Gastrocnemius medialis (tissue), 4 donors: ENCODE measurements at places on chromosomes 1 and 21. TPM values are rescaled to one million over a fixed set of nuclear protein-coding genes. Genes with fewer than 3 reads are reported as not detected.

ZNF670 gene
- 0.56 TPM for total RNA-seq

PTGER3 gene
- not detected for total RNA-seq

DNA sequence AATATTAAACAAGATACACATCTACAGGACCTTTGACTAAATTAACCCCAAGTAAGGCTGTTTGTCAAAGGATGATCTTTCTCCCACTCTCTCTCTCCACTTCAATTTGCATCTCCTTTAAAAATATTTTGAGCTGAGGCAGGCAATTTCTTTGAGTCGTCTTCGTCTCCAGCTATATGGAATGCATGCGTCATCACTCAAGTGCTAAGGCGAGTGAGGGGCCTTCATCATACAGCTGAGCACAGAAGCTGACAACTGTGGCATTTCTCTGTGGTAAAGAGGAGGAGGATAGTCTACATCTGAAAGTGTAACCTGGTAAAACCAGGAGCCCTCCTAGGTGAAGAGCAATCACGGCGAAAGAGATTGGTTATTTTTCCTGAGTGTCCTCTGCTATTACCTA, 7.6 kb downstream of the EPHX4 start:
- no peaks in the 10 kb centered on the region for H3K4me1 ChIP-seq
- H3K36me3 ChIP-seq, result no peaks in the 10 kb centered on the region
- H3K27me3 ChIP-seq, result no peaks in the 10 kb centered on the region
- no peak overlapping the region for H3K27ac ChIP-seq

- no peak overlapping the region for H3K4me3 ChIP-seq
- H3K27me3 ChIP-seq, result no peaks in the 10 kb centered on the region
- H3K4me1 ChIP-seq, result peaks cover 8% of the 10 kb centered on the region
- H3K36me3 ChIP-seq, result no peaks in the 10 kb centered on the region
Observed at GRCh38 chr1:31790641-31791091, 25.2 kb downstream of the SPOCD1 start.

- no peaks in the 10 kb centered on the region for H3K27me3 ChIP-seq
- H3K27ac ChIP-seq, result no peak overlapping the region
- H3K4me1 ChIP-seq, result no peaks in the 10 kb centered on the region
- no peak for DNase-seq
Observed at GRCh38 chr1:233261206-233261605, 34.3 kb downstream of the PCNX2 start.

- H3K4me3 ChIP-seq, result no peak overlapping the region
- H3K4me1 ChIP-seq, result peaks cover 18% of the 10 kb centered on the region
- no peaks in the 10 kb centered on the region for H3K27me3 ChIP-seq
- peak overlapping the region; percentile 26 for H3K27ac ChIP-seq
Observed at GRCh38 chr1:207918011-207918410, 7.1 kb upstream of the CD34 start.

- H3K4me3 ChIP-seq, result no peak overlapping the region
- no peaks in the 10 kb centered on the region for H3K36me3 ChIP-seq
- no peak overlapping the region for H3K27ac ChIP-seq
- DNase-seq, result no peak
Observed at GRCh38 chr1:183159960-183160359, 26.1 kb upstream of the LAMC2 start.

DNA sequence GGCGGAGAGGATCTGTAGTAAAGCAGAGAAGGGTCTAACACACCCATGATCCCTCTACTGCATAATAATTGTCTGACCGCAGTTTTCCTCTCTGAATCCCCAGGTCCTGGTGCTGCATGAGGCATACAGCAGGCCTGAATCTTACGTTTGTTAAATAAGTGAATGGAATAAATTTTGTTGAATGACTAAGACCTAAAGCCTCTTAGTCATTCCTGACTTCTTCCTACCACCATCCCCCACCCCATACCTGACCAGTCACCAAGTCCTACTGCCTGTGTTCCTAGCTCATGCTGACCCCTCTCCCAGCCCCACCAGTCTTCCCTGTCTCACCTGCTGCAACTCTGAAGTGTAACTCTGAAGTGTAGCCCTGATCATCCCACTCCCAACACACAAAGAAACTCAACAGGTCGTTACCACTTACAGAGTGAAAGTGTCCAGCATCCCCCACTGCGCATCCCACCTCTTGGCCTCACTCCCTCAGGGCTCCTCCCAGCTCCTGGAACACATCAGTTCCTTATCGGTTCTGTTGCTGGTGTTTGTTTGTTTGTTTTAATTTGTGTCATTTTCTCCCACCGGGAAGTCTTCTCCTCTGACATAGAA, 9.7 kb downstream of the GJA5 start:
- H3K4me1 ChIP-seq, result no peaks in the 10 kb centered on the region
- no peak for DNase-seq
- no peaks in the 10 kb centered on the region for H3K27me3 ChIP-seq
- H3K27ac ChIP-seq, result no peak overlapping the region
- H3K36me3 ChIP-seq, result no peaks in the 10 kb centered on the region

DNA sequence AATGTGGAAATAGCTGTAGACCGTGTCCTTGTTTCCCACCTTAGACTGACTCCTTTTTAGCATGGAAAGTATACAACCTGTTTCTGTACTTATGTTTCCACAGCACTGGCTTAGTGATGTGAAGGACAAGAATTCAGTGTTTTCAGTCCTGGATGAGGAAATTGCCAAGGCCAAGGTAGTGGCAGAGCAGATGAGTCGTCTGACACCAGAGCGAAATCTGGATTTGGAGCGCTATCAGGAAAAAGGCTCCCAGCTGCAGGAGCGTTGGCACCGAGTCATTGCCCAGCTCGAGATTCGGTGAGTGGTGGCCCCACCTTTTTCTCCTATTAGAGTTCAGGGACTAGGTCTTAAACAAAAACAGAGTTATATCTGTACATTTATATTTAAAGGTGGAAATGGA, 112.6 kb downstream of the MACF1 start:
- H3K27me3 ChIP-seq, result no peaks in the 10 kb centered on the region
- H3K27ac ChIP-seq, result no peak overlapping the region
- H3K4me1 ChIP-seq, result no peaks in the 10 kb centered on the region
- H3K36me3 ChIP-seq, result peaks cover 6% of the 10 kb centered on the region
- H3K4me3 ChIP-seq, result no peak overlapping the region
- no peak for DNase-seq
